ENCODE measurements at places on chromosomes 4 and X. TPM values are rescaled to one million over a fixed set of nuclear protein-coding genes. Genes with fewer than 3 reads are reported as not detected.

- DNase-seq = no peak
These were observed 211.2 kb downstream of the NSUN7 start for GRCh38 chr4:40960941-40961340.

GRCh38 chrX:16466640-16467432 lies 183.1 kb upstream of the S100G start:
- no peak for DNase-seq

Gene ANKRD50
- 20.7 TPM for total RNA-seq

DNA sequence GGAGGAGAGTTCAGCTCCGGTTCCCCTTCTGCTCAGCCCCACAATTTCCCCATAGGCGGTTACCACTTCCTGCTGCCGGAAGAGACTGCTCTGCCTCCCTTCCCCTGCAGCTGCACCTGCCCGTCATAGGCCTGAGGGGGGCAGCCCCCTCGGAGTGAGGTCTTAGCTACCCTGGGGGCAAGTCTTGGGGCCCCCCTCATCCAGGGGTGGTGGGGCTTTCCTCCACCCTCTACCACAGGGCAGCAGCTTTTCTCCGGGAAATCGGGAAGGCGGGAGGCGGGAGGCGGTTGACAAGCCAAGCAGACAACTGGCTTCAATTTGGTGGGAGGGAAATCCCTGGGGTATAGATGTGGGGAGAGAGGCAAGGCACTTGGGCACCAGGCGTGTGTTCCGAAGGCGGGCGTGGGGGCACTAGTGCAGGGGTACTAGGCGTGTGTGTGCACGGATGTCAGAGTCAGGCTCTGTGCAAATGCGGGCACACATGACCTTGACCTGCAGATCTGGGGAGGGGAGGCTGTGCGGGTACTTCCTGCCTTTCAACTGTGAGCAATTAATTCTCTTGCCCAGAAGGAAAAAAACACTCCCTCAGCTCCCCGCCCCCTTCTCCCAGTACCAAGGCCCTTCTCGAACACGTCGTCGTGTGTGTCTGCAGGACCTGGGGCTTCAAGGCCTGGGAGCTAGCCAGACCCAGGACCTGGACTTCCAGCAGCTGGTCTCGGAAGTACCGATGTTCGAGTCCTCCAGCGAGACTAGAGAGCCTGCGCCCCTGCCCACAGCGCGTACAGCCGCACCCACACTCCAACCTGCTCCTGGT lies 1.0 kb upstream of the ARHGAP4 start:
- DNase-seq = no peak

DNA sequence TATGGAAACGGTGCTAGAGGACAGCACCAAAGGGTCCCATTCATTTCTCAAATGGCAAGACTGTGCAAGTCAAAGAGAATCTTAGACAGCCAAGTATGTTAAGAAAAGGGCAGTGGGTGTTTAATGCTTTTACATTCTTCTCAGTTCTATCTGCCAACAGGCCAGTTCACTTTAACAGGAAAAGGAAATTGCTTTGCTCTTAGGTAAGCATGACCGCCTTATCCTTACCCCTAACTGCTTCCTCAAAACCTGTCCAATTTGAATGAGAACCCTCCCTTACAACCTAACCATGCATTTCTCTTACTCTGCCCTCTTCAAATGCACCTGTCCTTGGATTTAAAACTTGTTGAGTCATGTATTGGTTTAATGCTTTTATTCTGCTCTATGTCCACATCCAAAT lies 44.5 kb upstream of the BLTP1 start:
- no peak for DNase-seq

GRCh38 chr4:39227906-39228305 lies 45.6 kb downstream of the WDR19 start:
- DNase-seq = no peak

GRCh38 chr4:25258980-25259578 lies 25.2 kb downstream of the PI4K2B start:
- DNase-seq = no peak

Gene KCNE5
- not detected for total RNA-seq

Gene RS1
- total RNA-seq = 5.5 TPM

DNA sequence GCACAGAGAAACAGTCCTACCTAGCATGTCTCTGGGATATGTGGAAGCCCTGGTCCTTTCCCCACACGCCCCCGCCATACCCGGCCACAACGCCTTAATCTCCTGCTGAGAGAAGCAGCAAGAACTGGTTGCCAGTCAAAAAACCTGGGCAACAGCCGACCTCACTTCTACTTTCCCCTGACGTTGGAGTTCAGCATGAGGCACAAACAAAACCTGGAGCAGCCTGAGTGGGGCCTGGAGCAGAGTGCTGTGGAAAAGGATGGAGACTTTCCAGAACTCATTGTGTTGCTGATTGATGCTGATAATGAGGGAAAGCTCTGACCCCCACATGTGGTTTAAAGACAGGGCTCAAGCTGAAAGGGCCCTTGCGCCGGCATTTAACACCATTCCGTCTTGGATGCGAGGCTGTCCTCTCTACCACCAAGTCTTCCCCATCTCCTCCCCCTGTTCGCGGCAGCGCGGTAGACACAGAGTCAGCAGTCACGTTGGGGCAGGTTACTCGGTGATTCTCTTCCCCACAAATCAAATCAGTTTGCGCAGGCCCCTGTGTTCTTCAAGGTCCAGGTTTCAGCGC lies 666 bp downstream of the CCDC158 start:
- no peak for DNase-seq

- no peak for DNase-seq
These were observed 75.5 kb upstream of the SLC39A8 start for GRCh38 chr4:102420563-102421398.

Gene NPFFR2
- total RNA-seq = not detected

All from upper lobe of left lung (tissue), 6 donors.